AG04449 (cell line): ENCODE measurements at places on chromosomes 4 and X.

DNA sequence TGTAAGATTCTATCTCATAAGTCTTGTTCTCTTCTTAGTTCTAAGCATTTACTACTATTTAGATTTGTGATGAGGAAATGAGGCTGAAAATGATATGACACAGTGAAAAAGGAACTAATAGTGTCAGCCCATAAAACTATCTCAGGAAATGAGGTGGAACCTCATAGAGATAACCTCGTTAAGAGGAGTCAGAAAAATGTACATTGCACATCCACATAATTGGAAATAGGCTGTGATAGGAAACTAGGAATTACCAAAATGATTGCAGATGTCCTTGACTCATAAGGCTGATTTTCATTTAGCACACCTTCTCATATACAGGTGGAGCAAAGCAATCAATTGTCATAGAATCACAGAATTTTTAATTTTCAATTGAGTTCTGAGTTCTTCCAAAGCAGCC, 26.8 kb downstream of the ANXA10 start:
- no peak for DNase-seq

DNA sequence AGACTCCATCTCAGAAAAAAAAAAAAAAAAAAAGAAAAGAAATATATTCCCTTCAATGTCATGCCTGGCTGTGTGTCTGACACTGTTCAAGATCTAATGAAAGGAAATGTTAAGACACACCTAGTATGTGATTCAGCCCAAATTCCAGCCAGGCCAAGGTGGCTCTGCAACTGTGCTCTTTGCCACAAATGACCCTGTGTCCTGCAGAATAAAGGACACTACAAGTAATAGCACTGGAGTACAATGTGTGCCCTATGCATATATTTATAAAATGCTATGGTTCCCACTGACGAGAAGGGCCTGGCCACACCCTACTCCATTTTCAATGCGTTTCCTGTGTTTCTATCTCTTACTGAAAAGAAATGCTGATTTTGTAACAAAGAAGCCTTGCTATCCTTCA, 98.0 kb upstream of the SORBS2 start:
- no peak for DNase-seq

GRCh38 chr4:53541577-53542206, 49.6 kb downstream of the LNX1 start:
- peak; percentile 86 for DNase-seq

DNA sequence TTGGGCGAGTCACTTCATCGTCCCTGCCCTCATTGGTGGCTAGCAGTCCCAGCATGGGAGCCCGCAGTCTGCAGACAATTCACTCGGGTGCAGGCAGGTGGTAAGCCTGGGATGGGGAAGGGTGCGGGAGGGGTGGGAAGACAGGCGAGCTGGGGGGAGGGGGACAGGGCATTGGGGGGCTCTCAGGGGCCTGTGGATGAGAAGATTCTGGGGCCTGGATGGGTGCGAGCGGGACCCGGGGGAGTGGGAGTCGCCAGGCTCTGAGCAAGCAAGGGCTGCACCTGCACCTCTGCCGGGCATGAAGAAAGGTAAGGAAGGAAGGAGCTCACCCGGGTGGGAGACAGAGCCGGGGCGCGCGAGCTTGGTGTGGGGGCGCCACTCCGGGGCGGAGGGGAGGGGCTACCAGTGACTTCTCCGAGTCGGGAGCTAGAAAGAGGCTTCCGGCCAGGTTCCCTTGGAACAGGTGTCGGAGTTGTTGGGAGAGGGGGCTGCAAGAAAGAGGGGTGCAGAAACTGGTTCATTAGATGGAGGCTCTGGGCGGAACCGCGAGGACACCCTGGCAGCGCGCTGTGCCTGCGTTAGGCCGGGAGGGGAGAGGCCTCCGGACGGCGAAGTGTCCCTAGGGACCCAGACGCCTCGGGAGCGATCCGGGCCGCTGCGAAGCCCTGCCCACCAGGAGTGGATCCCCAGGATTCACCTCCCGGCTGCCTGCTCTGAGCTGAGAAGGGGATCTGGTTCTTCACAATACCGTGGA, 103.4 kb upstream of the PDLIM3 start:
- DNase-seq: no peak

DNA sequence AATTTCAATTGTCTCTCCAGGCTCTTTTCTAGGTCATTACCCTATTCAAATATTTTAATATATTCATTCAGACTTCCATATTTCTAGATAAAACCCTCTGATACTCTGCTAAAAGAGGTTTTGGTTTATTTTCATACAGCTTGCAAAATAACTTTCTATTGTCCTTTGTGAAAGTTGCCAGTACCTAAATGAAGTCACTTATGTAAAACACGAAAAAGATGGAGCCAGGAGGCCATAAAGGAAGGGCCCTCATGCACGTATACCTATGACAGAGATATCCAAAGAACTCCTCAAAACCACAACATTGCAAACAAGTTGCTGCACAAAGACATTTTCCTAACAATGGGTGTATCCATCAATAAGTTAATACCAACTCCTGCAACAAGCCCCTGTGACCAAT, 25.7 kb upstream of the ELOVL6 start:
- no peak for DNase-seq
